Neural crest cell (in vitro differentiated cells): ENCODE measurements at places on chromosomes 7 and 10. TPM values are rescaled to one million over a fixed set of nuclear protein-coding genes. Genes with fewer than 3 reads are reported as not detected.
A peak's percentile ranks its signal among the peaks of the same experiment; 100 is the strongest.

DNA sequence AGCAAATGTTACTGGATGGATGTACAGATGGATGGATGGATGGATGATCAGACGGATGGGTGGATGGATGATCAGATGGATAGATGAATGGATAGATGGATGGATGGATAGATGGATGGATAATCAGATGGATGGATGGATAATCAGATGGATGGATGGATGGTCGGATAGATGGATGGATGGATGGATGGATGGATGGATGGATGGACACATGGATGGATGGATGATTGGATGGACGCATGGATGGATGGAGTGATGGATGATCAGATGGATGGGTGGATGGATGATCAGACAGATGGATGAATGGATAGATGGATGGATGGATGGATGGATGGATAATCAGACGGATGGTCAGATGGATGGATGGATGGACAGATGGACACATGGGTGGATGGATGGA is 90.3 kb upstream of the TCF7L2 start:
- H3K27ac ChIP-seq = no peak overlapping the region
- H3K4me3 ChIP-seq = no peak overlapping the region
- DNase-seq = no peak
- peaks cover 13% of the 10 kb centered on the region for H3K36me3 ChIP-seq

DNA sequence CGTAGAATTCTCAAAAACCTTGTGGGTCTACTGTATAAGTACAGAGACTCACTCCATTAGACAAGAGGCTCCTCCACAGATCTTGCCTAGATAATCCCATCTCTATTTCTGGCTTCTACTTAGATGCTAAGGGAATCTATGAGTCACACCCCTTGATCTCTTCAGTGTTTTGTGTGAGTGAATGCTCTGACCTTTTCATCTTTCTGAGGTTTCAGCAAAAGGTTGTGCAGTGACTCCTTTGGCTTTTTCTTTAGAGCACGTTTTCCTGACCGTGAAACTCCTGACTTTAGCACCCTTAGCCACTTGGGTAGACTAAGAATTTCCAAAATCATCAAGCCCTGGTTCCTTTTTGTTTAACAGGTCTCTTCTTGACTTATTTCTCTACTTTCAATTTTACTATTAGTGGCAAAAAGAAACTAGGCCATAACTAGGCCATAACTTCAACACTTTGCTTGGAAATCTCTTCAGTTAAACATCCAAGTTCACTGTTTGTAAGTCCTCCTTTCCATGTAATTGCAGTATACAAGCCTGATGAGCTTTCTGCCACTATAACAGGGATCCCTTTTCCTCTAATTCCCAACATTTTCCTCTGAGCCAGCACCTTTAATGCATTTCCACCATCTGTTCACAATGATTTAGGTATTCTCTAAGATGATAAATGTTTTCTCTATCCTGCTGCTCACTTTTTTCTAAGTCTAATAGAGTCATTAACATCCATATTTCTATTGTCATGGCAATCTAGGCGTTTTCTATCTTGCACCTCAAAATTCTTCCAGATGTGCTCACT is 19.4 kb downstream of the COPG2 start:
- no peaks in the 10 kb centered on the region for H3K27me3 ChIP-seq
- H3K4me3 ChIP-seq = no peak overlapping the region

DNA sequence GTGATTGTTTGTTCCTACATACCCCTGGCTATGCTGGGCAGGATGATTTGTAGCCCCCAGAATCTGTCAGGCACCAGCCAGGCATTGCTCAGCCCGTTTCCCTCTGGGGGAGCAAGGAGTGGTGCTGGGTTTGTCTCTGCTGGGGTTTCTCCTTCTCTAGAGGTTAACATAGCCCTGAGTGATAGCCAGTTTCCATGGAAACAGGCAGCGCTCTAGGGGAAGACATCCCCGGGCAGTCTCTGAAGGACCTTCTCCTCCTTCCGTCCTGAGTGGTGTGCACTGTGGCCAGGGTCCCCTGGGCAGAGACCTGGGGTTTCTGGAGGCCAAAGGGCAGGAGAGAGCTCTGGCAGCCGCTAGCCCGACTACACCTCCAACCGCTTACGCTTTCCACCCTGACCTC is 50.6 kb upstream of the LRRC4 start:
- DNase-seq = no peak
- peaks cover 2% of the 10 kb centered on the region for H3K36me3 ChIP-seq
- H3K27me3 ChIP-seq = no peaks in the 10 kb centered on the region
- H3K4me3 ChIP-seq = no peak overlapping the region
- peaks cover 21% of the 10 kb centered on the region for H3K4me1 ChIP-seq
- H3K27ac ChIP-seq = no peak overlapping the region

GRCh38 chr10:98303569-98303968 is 35.6 kb upstream of the LOXL4 start:
- no peak for DNase-seq
- peaks cover 1% of the 10 kb centered on the region for H3K4me1 ChIP-seq
- H3K36me3 ChIP-seq = no peaks in the 10 kb centered on the region
- H3K4me3 ChIP-seq = no peak overlapping the region
- no peaks in the 10 kb centered on the region for H3K27me3 ChIP-seq

DNA sequence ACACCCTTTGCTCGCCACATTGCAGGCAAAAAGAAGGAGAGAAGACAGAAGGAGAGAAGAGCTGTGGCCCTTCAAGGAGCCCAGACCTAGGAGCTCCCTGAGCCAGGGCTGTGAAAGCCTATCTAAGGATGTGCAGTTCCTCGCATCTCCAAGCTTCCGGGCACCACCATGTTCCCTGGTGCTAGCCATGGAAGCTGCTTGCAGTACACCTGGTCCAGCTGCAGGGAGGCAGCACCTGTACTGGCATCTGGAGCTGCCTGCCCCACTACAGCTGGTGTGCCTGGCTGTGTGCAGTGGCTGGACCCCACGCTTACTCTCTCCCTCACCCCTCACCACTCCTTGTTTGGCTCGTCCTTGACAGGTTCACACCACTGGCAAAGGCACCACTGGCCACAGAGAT is 1111.8 kb upstream of the POT1 start:
- no peaks in the 10 kb centered on the region for H3K36me3 ChIP-seq
- no peak for DNase-seq
- H3K4me3 ChIP-seq = no peak overlapping the region
- H3K4me1 ChIP-seq = peaks cover 11% of the 10 kb centered on the region
- H3K27me3 ChIP-seq = no peaks in the 10 kb centered on the region

The NUDT13 gene
- total RNA-seq = 3.4 and 4.6 TPM in 2 replicates

The RSBN1L gene
- 23.6 and 24.4 TPM in 2 replicates for total RNA-seq

The SLC18A3 gene
- total RNA-seq = 16.7 and 17.9 TPM in 2 replicates

DNA sequence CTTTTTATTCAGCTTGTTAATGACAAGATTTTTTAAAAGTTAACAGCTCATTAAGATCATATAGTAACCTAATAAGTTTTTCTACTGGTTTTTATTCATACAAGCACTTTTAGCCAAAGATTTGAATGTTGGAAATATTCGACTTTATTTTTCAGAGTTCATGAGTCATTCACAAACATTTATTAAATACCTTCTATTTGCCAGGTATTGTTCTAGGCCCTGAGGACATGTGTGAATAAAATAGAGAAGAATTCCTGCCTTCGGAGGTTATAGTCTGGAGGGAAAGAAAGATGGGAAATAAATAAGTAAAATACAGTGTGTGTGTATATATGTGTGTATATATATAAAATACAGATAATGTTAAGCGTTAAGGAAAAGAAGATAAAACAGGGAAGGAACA is 31.5 kb downstream of the BTAF1 start:
- H3K36me3 ChIP-seq = peaks cover 18% of the 10 kb centered on the region
- no peaks in the 10 kb centered on the region for H3K27me3 ChIP-seq
- no peak overlapping the region for H3K4me3 ChIP-seq
- peak overlapping the region; percentile 27 for H3K27ac ChIP-seq
- DNase-seq = no peak

GRCh38 chr7:140230861-140231770 is 54.3 kb upstream of the KDM7A start:
- peak overlapping the region; percentile 90 for H3K4me3 ChIP-seq
- peaks cover 47% of the 10 kb centered on the region for H3K27me3 ChIP-seq
- no peak overlapping the region for H3K27ac ChIP-seq
- H3K36me3 ChIP-seq = no peaks in the 10 kb centered on the region

The ACSM6 gene
- total RNA-seq = not detected in 2 replicates

The PRKG1 gene
- total RNA-seq = 4.4 and 4.5 TPM in 2 replicates

The NME8 gene
- total RNA-seq = not detected in 2 replicates

DNA sequence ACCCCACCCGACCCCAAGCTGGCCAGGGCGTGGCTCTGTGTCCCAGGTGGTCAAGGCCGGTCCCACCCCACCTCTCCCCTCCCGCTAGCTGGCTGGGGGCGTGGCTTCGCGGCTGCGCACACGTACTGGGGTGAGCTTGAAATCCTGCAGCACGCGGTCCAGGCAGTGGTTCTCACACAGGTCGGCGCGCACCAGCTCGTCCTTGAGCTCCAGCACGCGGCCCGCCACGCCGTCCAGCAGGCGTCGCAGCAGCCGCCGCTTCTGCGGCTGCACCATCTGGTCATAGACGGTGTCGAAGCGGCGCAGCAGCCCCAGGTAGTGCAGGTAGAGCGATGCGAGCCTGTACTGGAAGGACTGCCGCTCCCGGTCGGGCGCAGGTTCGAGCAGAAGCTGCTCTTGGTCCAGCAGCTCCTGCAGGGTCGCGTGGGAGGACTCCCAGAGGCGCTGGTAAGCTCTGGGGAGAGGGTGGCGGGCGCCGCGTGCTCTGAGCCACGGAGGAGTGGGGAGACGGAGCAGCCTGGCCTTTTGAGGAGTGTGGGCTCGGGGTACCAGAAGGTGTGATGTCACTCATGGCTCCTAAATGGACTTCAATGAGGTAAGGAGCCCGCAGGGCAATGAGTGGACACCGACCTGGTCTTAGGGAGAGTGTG is 5.8 kb downstream of the H2BK1 start:
- DNase-seq = no peak
- H3K4me1 ChIP-seq = no peaks in the 10 kb centered on the region
- peaks cover 13% of the 10 kb centered on the region for H3K27me3 ChIP-seq
- H3K27ac ChIP-seq = no peak overlapping the region

The TMEM176A gene
- total RNA-seq = 2.0 TPM in 2 replicates

GRCh38 chr10:81439445-81439844 is 435.5 kb upstream of the NRG3 start:
- H3K4me1 ChIP-seq = no peaks in the 10 kb centered on the region
- H3K27me3 ChIP-seq = no peaks in the 10 kb centered on the region
- H3K27ac ChIP-seq = no peak overlapping the region

- H3K4me1 ChIP-seq = peaks cover 10% of the 10 kb centered on the region
- no peak for DNase-seq
- no peak overlapping the region for H3K27ac ChIP-seq
- no peaks in the 10 kb centered on the region for H3K27me3 ChIP-seq
- no peak overlapping the region for H3K4me3 ChIP-seq
- H3K36me3 ChIP-seq = peaks cover 3% of the 10 kb centered on the region
Measured at GRCh38 chr7:84105586-84105985, 89.0 kb downstream of the SEMA3A start.

DNA sequence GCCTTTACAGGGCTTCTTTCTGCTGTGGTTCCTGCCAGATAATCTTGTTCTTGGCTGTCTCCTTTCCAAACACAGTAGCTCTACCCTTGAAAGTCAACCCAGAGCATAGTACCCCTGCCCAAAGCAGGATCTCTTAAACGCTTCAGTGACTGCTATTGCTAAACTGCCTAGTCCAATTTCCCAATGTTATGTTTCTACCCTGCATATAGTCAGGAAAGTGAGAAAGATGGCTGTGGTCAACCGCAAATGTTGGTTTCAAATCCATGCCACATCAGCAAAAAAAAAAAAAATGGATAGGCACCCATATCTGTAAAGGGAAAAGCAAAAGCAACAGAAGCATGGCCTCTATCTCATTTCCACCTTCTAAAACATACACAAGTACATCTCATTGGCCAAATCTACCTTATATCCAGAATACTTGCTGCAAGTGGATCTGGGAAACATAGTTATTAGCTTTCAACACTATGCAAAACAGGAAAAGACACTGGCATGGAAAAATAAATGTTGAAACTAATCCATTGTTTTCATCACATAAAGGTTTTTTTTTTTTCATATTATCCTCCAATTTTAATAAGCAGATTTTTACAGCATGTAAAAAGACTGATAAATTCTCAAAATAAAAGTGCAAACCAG is 59.8 kb downstream of the DNAJC1 start:
- H3K4me3 ChIP-seq = no peak overlapping the region
- peaks cover 15% of the 10 kb centered on the region for H3K4me1 ChIP-seq
- H3K36me3 ChIP-seq = peaks cover 10% of the 10 kb centered on the region
- no peak overlapping the region for H3K27ac ChIP-seq

The MSMB gene
- not detected in 2 replicates for total RNA-seq
